Brain microvascular endothelial cell (primary cell): ENCODE measurements at places on chromosomes 5 and 9.

GRCh38 chr5:9241479-9242305, 304.2 kb downstream of the SEMA5A start:
- DNase-seq: no peak

GRCh38 chr9:17942498-17942897, 363.6 kb downstream of the SH3GL2 start:
- DNase-seq: no peak

GRCh38 chr5:127089191-127089590, 15.9 kb upstream of the C5orf63 start:
- no peak for DNase-seq

DNA sequence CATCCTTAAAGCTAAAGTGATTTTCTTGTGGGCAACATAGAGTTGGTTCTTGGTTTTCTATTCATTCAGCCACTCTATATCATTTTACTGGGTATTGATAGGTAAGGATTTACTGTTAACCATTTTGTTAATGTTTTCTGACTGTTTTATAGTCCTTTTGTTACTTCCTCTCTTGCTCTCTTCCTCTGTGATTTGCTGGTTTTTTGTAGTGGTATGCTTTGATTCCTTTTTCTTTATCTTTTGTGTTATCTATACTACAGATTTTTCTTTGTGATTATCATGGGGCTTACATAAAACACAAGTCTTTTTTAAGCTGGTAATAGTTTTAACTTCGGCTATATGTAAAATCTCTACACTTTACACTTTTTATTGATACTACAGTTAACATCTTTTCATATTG, 43.3 kb downstream of the CREBRF start:
- DNase-seq: no peak

- peak; percentile 23 for DNase-seq
Observed at GRCh38 chr5:177458912-177459350, 12.3 kb downstream of the PRR7 start.

DNA sequence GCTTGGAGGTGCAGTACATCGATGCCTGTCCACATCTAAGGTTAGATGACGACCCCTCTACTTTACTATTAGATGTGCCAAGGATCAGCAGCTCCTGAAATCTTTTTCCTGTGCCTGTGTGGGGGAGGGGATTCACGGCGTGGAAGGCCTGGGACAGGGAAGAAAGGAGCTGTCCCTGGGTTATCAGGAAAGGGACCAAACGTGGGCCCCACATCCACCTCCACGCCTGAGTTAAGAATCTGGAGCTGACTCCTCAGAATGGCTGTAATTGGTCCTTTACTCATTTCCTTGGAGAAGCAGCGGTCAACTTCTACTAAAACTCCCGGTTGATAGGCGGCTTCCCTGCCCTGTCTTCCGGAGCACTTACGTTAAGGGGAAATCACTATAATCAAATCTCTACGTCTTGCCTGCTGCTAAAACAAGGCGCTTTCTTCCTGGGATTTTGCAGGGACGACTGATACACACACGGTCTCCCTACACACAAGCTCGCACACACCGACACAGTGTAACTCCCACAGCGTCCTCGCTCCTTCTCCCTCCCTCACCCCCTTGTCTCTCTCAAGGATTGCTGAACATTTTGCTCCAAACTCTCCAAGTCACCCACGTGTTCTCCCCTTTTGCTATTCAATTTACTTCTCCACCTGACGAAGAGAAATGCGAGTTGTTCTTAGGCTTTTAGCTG, 1.4 kb downstream of the PDE4D start:
- no peak for DNase-seq

- peak; percentile 33 for DNase-seq
Observed at GRCh38 chr5:178232124-178232919, at the start of gene PHYKPL. Gene PHYKPL, minus strand, starts transcription at chr5:178232802. Its CDS starts 252 bp downstream, at chr5:178232550.

DNA sequence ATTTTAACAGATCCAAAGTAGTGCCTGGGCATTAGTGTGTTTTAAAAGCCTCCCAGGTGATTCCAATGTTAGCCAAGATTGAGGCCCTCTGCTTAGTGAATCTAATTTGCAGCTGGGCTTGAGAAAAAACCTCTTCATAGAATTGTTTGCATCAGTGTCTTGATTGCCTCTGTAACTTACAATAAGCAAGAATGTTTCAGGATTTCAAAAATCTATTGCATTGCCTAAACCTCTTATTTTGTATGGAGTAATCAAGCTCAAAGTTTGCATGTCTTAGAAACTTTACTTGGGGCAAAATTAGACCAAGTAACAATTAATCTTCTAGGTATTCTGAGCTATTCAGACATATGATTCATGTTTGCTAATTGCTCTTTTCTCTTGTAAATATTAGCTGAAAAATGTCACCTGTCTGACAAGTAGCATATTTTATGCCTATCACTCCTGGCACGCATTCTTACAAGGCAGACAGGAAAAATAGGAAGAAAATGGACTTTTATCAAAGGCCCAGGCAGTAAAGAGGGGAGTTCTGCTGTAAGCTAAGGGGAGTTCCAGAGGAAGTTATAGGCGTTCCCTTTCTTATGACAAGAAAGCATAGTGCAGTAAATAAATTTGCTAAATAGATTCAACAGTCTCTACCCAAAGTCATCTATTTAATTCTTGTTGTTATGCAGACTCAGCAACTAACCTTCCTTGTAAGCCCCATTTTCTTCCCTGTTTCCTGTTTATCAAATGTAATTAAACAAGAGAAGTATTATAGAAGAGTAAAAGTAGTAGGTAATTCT, 21.0 kb downstream of the PDCD1LG2 start:
- DNase-seq: no peak

DNA sequence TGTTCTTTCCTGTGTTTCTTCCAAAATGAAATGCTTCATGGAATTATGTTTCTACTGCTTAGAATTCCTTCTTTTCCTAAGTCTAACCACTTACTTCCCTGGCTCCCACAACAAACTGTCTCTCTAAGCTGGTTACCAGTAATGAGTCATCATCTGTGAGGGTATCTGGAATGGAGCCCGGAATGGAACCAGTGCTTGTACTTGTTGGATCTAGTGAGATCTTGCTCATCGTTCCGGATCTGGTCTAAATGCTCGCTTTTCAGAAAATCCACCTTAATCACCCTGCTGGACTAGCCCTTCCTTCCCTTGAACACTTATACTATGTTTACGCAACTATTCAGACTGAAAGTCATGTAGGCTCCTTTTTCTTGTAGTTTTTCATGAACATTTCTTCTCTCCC, 184.8 kb downstream of the PBX3 start:
- peak; percentile 97 for DNase-seq

GRCh38 chr9:98789483-98790133, 6.7 kb downstream of the ANKS6 start:
- DNase-seq: no peak

GRCh38 chr5:17431272-17432050, 66.6 kb upstream of the TAF11L2 start:
- DNase-seq: no peak
